ENCODE measurements at places on chromosomes 16 and 17.

- peak; percentile 40 for DNase-seq
Measured at GRCh38 chr17:76493505-76494167, 7.6 kb downstream of the RHBDF2 start.

DNA sequence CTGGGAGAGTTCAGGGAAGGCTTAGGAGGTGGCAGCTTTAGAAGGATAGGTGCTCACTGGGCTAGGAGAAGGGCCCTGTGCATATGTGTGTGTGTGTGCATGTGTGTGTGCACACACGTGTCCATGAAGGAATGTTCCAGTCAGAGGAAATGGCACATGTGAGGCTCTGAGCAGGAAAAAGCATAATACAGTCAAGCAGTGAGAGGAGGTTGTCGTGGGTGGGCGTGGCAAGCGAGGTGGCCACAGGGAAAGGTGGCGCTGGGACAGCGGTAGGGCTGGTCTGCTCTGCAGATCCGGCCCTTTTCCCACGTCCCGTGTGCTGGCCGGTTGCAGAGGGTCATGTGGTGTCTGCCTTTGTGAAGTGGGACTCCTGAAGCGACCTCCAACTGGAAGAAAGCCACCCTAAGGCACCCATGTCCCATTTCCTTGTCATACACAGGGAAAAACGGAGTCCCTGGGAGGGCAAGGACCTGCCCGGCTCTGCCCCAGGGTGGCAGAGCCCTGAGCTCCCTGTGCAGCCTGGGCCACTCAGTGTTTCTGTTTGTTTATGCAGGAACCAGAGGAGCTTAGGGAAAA lies 40.1 kb downstream of the NT5M start:
- no peak for DNase-seq

GRCh38 chr16:78990309-78990701 lies 610.2 kb downstream of the MAF start:
- DNase-seq, result no peak

- no peak for DNase-seq
Measured at GRCh38 chr17:14733376-14733775, 432.5 kb downstream of the HS3ST3B1 start.

DNA sequence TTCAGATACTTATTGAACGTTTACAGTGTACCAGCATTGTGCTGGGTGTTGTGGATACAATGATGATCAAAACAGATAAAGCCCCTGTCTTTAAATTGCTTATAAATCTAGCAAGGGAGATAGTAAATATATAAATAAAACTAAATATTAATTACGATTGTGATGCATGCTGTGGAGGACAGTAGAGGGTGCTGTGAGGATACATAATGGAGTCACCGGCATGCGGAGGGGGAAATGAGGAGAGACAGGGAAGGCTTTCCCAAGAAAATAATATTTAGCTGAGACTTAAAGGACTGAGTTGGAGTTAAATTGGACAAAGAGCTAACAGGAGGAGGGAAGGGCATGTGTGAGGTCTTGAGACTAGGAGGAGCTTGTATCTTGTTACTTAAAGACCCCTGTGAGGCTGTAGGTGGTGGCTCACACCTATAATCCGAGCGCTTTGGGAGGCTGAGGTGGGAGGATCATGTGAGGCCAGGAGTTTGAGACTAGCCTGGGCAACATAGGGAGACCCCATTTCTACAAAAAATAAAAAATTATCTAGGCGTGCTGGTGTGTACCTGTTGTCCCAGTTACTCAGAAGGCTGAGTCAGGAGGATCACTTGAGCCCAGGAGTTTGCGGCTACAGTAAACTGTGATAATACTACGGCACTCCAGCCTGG lies 2.4 kb downstream of the DHRS7B start:
- no peak for DNase-seq

- no peak for DNase-seq
Measured at GRCh38 chr16:55091213-55091870, 160.7 kb downstream of the IRX5 start.

GRCh38 chr17:49762151-49762941 lies 1.6 kb downstream of the FAM117A start:
- DNase-seq, result no peak

DNA sequence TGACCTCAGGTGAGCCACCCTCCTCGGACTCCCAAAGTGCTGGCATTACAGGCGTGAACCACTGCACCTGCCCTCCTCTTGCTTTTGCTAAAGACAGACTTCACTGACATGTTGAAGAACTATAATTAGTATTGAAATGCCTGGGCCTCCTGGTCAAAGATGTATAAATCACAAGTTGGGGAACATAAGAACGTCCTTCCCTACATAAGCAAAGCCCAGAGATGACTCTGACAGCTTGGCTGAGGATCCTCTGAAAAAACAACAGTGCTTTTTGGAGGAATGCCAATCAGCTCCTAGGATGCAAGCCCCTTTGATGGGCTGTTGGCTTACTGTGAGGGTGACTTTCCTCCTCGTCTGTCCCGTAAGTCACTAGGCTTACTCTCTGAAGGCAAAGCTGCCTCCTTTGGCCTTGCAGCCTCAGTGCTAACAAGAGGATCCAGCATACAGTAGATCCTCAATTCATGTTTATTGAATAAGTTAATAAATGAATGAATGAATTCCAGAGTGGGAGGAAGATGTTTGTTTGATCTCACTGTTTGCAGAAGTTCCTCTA lies 6.3 kb downstream of the APOH start:
- no peak for DNase-seq

DNA sequence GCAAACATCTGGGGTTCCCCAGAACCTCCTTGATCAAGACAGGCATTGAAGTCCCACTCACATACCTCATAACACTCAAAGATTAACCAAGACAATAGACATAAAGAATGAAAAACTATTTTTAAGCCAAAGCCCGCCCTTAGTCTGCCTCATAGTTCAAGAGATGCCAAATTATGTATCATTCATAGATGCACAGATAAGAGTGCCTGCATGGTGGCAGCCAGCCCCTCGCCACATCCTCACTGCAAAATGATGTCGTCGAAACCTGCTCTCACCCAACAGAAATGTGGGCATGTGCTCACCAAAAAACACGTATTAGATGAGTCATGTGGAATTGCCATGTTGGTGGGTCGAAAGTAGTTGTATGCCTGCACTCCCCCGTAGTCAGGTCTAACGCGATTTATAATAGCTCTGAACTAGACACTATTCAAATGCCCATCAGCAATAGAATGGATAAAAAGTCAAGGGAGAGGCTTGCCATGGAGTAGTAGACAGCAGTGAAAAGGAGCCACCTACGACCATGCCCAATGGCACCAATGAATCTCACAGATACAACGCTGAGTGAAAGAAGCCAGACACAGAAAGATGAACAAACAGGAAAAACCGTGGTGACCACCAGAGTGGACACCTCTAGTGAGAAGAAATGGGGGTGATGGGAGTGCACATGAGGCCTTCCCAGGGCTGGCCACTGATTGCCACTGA lies 64.8 kb downstream of the C16orf95 start:
- DNase-seq, result no peak

GRCh38 chr16:77574867-77575624 lies 140.2 kb upstream of the ADAMTS18 start:
- no peak for DNase-seq

GRCh38 chr17:17350491-17351355 lies 47.5 kb downstream of the NT5M start:
- no peak for DNase-seq

DNA sequence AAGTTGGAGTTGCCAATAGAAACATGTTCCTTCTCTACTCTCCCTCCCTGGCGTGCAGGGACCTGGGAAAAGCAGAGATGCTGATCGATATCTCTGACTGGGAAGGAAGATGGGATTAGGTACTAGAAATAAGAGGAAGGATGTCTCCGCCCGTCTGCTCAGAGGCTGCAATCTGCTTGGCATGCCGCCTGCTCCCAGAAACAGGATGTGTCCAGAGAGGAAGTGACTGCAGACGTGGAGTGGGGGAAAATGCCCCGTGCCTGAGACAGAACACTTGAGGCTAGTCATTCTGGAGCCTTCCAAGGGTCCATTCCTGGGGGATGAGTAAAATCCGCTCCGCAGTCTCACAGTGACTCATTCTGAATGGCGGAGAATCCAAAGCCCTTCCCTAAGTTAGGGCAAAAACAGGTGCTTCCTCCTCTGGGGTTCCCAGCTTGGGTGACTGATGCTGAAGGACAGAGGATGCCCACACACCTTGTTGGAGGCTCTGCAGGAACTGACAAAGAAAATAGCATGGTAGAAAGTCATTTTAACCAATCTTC lies 45.0 kb upstream of the SMURF2 start:
- no peak for DNase-seq

GRCh38 chr16:24463196-24463945 lies 76.0 kb upstream of the RBBP6 start:
- no peak for DNase-seq

DNA sequence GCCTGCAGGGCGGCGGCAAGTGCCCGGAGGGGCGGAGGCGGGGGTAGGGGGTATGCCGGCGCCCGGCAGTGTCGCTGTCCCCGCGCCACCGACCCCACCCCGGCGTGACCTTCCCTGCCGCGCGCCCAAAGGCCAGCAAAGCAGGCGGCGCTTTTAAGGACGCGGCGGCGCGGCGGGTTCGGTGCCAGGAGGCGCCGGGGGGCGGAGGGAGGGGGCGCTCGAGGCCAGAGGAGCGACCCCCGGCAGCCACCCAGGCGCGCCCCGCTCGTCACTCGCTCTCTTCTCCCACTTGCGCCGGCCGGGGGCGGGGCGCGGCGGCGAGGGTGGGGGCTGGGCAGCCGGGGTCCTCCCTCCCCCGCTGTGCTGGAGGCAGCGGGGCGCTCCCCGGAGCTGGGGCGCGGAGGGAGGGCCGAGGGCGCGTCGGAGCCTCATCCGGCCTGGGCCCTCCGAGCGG lies 8.6 kb upstream of the BAHCC1 start:
- peak; percentile 32 for DNase-seq

DNA sequence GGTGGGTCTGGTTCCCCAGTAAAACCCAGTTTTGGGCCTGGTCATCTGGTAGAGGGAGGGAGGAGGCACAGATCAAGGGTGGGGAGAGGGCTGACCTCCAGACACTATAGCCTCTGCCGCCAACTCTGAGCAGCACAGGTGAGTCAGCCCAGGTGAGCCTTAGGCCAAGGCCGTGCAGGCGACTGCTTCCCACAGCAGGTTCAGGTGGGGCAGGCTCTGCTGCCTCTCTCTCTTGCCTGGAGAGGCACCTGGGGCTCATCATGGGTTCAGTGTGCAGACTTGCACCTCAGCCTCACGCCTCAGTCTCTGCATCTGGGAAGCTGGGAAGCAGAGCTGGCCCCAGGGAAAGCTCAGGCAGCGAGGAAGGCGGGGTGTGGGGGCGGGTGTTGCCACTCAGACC lies 37.8 kb upstream of the IL34 start:
- DNase-seq, result no peak

- DNase-seq, result peak; percentile 19
Measured at GRCh38 chr17:35808240-35808961, 883 bp upstream of the TAF15 start.

GRCh38 chr16:87483481-87483880 lies 9.3 kb downstream of the ZCCHC14 start:
- no peak for DNase-seq

DNA sequence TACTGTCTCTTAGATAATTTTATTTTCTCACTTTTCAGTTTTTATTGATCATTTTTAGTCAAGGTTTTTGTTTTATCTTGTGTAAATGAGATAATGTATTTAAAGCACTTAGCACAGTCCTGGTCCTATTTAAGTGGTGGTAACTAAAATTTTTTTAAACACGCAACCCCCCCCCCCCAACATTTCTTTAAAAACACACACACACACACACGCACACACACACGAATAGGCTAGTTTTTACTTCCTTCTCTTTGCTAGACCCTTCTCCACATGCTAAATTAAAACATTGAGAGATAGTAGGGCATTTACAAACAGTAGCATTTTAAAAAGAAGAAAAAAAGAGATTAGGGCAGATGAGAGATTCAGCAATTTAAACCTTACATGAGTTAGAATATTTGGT lies 5.0 kb downstream of the NFATC3 start:
- no peak for DNase-seq

DNA sequence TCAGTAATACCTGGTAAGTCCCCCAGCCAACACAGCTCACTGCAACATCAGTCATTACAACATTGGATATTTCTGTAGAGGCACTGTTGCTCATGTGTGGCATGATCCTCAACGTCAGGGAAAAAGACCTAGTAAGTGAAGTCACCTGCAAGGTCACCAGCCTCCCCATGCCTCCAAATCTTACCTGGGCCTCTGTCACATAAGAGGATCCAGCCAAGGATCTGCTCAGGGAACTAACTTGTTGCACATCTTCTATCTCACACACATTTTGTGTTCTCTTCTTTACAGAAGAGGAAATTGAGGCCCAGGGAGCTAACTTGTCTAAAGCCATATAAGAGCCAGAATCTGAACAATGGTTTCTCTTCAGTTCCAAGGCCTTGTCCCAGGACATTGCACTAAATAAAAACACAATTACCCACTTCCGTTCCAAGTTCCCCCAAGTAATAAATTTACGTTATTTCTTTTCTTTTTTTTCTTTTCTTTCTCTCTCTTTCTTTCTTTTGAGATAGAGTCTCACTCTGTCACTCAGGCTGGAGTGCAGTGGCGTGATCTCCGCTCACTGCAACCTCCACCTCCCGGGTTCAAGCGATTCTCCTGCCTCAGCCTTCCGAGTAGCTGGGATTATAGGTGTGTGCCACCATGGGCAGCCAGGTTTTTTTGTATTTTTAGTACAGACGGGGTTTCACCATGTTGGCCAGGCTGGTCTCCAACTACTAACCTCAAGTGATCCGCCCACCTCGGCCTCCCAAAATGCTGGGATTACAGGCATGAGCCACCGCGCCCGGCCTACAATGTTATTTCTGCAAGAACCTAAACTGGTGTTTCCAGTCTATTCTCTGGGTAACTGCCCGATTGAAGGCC lies 1.3 kb downstream of the SHMT1 start:
- DNase-seq, result no peak

DNA sequence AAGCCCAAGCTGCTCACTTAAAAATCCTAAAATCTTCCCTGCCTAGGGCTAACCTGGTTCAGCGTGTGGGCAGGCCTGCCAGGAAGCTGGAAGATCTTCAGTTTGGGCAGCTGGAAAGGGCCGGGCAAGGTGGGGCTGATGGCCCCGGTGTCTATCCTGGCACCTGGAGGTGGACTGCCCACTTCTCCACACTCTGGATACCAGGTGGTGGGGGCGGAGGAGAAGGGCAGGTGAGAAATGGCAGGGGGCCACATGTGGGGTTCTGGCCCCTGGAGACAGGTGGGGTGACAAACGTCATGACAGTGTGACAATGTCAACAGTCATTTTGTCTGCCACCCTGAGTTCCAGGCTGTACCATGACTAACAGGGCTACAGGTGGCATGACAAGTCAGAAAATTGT lies 78.5 kb upstream of the C16orf82 start:
- DNase-seq, result no peak

DNA sequence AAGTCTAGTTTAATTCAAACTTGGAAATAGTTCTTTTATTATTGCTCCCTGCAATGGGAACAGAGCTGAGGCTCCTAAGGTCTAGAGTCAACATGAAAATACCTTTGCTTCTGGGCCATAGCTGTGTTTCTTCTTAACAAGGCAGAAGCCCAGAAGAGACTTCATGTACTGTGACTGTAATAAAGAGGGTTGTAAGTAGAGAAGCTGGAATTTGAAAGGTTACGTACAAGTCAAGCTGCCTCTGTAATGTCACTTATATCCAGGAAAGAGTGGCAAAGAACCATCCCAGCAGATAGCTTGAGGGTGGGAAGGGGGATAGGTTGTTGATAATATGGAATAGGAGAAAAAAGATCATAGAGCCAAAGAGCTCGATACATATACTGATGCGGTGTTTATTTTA lies 248.6 kb downstream of the WWOX start:
- no peak for DNase-seq

DNA sequence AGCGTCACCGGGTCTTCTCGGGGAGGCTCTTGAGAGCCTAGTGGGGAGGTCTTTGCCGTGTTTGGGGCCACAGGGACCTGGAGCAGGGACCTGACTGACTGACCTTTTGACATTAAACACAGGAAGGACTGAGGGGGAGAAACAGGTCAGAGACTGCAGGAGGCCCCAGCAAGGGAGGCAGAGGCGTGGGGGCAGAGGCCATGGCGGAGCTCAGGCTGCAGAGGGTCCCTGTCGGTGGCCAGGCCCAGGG lies 41.6 kb upstream of the GSE1 start:
- DNase-seq, result no peak

Measured in activated naive CD4-positive, alpha-beta T cell treated with anti-CD3 and anti-CD28 coated beads for 36 hours (primary cell).